HEK293T (cell line): ENCODE measurements at places on chromosomes 3 and 15.

DNA sequence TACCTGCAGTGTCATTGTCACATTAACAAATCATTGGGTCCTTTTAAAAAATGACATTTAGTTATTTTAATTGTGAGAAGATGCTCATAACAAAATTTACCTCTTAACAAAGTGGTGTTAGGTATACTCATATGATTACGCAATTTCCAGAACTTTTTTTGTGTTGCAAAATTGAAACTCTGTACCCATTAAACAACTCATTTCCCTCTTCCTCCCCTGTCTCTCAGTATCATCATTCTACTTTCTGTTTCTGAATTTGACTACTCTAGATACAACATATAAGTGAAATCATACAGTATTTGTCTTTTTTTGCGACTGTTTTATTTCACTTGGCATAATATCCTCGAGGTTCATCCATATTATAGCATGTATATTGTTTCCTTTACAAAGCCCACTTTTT, 58.7 kb upstream of the CHST2 start:
- DNase-seq: no peak

DNA sequence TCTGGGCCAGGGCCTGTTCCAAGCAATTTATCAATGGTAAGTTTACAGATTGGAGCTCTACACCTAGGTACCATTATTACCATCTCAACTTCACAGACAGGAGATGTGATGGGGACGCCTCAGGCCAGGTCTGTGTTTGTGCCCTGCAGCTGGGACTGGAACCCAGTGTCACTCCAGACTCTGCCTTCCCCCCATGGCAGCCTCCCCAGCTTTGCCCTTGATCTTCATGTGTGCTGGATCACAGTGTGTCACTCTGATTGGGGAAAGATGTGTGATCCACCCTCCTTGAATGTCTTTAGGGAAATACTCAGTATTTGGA, 59.6 kb downstream of the MGLL start:
- no peak for DNase-seq

GRCh38 chr3:86989611-86990010, 1.3 kb downstream of the VGLL3 start:
- DNase-seq: no peak

DNA sequence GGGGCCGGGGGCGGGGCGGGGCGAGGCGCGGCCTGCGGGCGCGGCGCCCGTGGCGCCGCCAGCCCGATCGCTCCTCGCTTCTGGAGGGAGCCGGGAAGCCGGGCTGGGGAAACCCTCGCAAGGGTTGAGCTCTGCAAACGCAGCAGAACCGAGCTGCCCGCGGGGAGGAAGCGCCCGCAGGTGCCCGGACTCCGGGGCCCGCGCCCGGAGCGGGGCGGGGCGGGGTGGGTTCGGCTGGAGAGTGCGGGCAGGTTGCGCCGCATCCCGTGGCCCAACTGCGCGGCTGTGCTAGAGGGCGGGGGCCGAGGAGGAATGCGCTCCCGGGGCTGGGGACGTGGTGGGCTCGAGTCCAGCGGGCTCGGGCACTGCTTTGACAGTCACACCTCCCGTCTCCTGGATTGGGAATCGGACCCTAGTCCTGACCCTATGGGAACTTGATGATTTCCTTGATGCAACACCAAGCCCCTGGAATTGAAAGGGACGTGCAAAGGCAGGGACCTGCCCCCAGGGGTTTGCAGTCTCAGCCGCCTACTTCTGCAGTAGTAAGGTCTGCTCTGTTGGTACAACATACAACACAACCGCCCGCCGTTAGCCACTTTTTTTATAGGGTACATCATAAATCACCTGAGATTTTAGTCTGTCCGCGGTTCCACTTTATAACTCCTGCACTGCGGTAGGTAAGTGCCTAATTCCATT, 34.3 kb downstream of the ZBTB38 start:
- DNase-seq: peak; percentile 59

- no peak for DNase-seq
Measured at GRCh38 chr3:151321526-151321925, 4.9 kb upstream of the GPR87 start.

- no peak for DNase-seq
Measured at GRCh38 chr3:188627652-188628051, 473.7 kb downstream of the LPP start.

- no peak for DNase-seq
Measured at GRCh38 chr15:44038755-44039191, 156.3 kb downstream of the FRMD5 start.

GRCh38 chr15:78061963-78062427, 15.5 kb downstream of the TBC1D2B start:
- DNase-seq: peak; percentile 56

- DNase-seq: no peak
Measured at GRCh38 chr3:133832802-133833144, 27.2 kb downstream of the SRPRB start.

DNA sequence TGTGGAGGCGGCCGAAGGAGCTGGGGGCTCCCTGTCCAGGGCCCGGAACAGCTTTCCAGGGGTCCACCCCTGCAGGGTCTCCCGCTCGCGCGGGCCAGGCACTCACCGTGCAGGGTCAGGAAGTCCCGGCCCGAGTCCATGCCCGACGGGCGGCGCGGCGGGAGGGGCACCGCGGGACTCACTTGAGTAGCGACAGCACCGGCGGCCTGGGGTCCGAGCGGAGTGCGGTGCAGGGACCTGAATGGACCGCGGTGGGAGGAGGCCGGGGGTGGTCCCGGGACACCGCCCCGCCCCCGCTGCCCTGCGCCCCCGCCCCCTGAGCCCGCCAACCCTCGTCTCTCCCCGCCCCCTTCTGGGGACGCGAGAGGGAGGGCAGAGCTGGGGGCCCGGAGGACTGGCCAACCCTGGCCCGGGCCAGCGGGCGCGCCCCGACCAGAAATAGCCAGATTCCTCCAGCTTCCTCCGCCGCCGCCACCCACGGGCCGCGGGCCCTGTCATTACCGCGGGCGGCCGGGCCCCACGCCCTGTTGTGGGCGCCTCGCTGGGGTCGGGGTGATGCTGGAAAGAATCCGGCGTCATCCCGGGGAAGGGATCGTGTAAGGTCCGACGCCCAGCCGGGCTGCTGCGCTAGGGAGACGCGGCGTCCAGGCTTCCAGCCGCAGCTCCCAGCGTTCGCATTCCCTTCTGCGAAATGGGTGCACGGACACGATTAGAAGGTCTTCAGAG, at the start of gene PLCD1:
Gene PLCD1, minus strand, starts transcription at position 243 of the 726 bp plus-strand sequence. Its CDS starts 103 bp downstream, at position 140.
- DNase-seq: peak; percentile 41

GRCh38 chr15:32698773-32699390, 18.9 kb upstream of the GREM1 start:
- no peak for DNase-seq

DNA sequence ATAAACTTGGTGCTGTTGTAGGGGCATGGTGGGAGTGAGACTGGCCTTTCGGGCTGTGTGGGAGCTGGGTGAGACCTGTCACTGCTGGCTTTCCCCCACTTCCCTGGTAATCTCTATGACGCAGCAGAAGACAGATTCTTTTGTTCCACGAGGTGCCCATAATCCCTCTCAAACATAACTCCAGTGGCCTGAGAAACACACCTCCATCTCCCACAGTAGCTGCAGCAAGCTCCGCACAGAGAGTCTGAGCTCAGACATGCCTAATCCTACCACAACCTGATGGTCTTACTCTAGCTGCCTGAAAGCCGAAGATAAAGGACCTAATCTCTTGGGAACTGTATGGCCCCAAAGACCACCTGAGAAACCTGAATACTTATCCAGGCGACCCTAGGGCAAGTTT, 225.6 kb upstream of the CRBN start:
- no peak for DNase-seq

DNA sequence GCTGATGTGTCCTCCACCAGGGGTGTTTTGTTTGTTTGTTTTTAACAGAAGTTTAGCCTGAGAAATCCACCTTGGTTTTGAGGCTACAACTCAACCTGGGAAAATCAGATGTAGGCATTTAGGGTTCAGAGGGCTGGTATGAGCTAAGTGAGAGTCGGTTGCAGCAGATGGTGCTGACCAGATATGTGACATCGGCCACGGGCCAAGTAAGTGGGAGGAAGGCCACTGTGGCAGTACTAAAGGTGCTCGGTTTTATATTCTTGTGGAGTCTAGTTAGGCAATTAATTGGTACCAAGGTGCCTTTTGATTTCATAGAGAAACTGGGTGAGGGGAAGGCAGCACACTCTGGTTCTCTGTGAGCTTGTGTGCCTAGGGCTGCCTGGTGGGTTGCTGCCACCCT, 10.5 kb downstream of the MTMR14 start:
- DNase-seq: no peak

- DNase-seq: no peak
Measured at GRCh38 chr3:50459785-50460184, 43.6 kb downstream of the CACNA2D2 start.

DNA sequence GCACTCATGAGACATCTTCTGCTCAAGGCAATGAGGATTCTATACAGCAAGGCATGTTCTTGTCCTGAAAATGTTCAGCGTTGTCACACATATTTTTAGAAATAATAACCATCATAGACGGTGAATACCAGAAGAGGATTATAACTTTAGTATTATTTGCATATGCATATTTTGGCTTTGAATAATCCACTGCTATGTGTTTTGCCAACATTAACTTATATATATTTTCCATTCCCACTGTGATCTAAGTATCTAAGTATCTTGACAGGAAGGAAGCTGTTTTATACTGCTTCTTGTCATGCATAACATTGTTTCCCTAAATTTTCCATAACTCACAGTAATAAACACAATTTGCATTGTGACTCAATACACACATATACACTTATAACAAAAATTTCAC, 509.5 kb downstream of the TBL1XR1 start:
- DNase-seq: no peak

DNA sequence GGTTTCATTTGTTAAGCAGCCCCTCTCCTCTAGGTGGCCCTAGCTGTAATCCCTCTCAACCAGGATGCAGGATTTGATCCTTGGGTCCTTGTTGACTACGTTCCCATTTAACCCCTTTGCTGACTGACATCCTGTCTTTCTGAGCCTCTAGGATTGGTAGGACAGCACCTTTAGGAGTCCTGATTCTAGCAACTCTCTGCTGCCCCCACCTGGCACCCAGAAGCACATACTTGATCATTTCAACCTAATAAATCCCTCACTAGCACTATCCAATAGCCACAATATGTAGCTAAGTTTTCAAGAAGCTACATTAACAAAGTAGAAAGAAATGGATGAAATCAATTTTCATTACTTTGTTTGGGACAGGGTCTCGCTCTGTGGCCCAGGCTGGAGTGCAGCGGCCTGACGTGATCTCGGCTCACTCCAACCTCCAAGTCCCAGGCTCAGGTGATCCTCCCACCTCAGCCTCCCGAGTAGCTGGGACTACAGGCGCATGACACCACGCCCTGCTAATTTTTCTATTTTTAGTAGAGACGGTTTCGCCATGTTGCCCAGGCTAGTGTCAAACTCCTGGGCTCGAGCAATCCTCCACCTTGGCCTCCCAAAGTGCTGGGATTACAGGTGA, 28.3 kb downstream of the RSL24D1 start:
- peak; percentile 57 for DNase-seq

- DNase-seq: no peak
Measured at GRCh38 chr3:102715030-102715697, 280.3 kb downstream of the ZPLD1 start.

- no peak for DNase-seq
Measured at GRCh38 chr3:9238721-9239295, 10.6 kb downstream of the SRGAP3 start.

- peak; percentile 53 for DNase-seq
Measured at GRCh38 chr3:62876064-62876463, 848 bp upstream of the CADPS start.

- DNase-seq: no peak
Measured at GRCh38 chr3:71243229-71243628, 340.3 kb downstream of the FOXP1 start.

- DNase-seq: no peak
Measured at GRCh38 chr3:97037294-97037943, 223.0 kb downstream of the EPHA6 start.

GRCh38 chr3:53074761-53075742, 29.2 kb upstream of the SFMBT1 start:
- no peak for DNase-seq

- no peak for DNase-seq
Measured at GRCh38 chr15:67011617-67012005, 53.8 kb upstream of the SMAD3 start.

DNA sequence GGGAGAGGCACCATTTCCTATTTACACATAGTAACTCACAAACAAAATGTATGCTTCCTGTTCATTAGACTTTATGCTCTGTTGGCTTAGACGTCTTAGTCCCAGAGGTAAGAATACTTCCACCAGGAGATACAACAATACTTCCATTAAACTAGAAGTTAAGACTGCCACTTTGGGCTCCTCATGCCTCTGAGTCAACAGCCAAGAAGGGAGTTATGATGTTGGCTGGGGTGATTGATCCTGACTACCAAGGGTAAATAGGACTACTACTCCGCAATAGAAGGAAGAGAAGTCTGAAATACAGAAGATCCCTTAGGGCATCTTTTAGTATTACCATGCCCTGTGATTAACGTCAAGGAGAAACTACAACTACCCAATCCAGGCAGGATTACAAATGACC, 43.5 kb upstream of the ABI3BP start:
- DNase-seq: no peak

GRCh38 chr3:194687638-194688199, 2.0 kb downstream of the FAM43A start:
- DNase-seq: peak; percentile 41

DNA sequence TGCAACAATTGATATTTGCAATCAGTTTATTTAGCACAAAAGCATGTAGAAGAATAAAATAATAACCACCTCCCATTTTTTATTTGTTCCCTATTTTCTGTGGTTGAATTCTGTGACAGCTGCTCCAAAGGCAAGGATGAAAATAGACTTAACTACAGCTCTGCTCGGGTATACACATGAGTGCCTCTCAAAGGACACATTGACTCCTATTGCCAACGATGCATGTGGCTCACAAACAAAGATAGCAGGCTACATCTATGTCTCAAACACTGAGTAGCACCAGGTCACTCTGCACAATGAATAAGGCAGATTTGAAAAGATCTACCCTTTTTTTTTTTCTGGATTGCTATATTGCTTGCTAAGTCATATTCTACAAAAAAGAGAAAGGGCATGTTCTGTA, 612.9 kb downstream of the ROBO1 start:
- no peak for DNase-seq

- DNase-seq: peak; percentile 17
Measured at GRCh38 chr15:45126535-45127158, 3.0 kb downstream of the DUOXA1 start.

GRCh38 chr15:96005906-96006305, 324.6 kb upstream of the NR2F2 start:
- no peak for DNase-seq

DNA sequence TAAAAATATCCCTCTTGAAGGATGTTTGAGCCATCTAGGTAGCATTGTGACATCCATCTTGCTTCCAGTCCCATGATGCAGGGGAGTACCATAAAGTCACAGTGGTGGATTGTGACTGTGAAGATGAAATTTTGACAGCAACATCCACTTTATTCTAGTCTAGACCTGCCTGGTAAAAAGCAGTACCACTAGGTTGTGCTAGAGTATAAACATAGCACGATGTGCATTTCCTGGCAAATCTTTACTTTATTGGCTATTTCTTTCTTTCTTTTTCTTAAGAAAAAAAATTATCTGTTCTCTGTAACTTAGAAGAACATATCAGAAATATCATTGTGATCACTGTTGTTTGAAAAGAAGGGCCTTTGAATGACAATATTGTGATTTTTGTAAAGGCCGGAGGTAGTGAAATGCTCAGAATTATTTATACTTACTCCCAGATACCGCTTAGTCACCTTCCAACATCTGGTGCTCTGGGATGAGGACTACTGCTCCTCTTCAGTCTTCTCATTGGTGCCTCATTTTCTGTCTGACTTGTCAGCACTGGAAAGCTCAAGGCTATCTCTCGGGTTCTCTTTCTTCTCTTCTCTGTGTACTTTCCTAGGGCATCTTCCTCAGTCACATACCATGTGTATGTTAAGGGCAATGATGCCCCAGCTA, 35.6 kb downstream of the AGBL1 start:
- no peak for DNase-seq

- no peak for DNase-seq
Measured at GRCh38 chr3:141178026-141178425, 53.6 kb upstream of the PXYLP1 start.
